ENCODE measurements at places on chromosomes 5 and 9. TPM values are rescaled to one million over a fixed set of nuclear protein-coding genes. Genes with fewer than 3 reads are reported as not detected.

The TENT4A gene
- 0.05 TPM for polyA plus RNA-seq

DNA sequence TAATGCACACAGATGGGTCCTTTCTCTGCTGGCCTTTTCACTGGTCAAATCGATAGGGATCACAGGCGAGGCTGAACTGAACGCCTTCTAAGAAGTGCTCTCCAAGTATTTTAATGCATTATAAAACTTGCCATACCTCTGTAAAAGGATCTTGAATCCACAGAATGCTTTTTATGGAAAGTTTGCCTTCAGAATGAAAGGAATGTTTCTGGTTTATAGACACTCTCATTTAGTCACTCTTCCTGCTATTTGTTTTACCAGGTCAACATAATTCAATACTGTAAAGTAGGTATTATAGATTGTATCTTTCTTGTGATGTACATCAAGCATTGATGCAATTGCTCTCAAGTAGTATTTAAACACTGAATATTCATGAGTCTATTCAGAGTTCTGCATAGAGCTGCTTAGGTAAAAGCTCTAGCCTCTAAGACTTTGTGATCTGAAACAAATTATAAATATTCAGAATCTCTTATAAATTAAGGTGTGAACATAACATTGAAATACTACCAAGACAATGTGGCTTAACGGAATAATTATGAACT is 308.4 kb downstream of the ISL1 start:
- DNase-seq: no peak

- DNase-seq: no peak
These were observed 82.4 kb downstream of the SH3RF2 start for GRCh38 chr5:146018514-146019375.

GRCh38 chr5:33582417-33582816 is 141.7 kb downstream of the TARS1 start:
- no peak for DNase-seq

Data from immature natural killer cell (primary cell).